ENCODE measurements at places on chromosomes 16 and 17.

DNA sequence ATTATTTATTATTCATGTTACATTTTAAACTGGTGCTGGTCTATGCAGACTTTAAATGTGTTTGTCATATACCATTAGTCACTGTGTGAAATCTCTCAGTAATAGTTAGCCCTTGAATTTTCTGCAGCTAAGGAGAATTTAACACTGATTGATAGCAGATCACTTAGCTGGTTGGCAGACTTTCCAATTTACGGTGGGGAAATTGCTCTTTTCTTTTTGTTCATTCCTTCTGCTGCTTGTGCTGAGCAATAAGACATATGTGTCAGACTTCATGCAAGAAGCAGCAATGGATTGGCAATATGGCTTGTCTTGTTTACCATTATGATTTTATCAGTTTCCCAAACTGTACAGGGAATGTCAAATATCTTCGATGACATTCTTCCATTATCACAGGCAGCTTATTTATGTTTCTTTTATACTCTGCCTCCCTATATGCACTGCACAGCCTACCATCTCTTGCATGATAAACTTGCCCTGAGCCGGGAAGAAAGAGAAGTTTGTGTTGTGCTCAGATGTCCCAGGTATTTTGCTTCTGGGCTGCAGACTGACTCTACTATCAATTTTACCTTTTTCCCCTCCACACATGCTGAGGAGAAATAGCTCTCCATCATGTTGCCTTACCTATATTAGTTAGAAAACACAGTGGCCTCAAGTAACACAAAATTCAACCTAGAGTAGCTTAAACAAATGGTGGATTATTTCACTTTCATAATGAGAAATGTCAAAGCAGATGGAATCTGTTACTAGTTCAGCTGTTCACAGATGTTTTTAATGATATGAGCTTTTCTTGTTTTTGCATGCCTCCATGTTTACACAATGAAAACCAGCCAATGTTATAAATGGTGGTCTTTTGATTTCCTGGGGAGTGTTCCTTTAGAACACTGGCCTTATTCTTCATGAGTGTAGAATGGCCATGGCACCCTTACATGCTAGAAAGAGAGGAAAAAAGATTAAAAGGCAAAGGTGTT, 968.1 kb upstream of the GOT2 start:
- H3K4me1 ChIP-seq, result no peaks in the 10 kb centered on the region
- H3K27ac ChIP-seq, result no peak overlapping the region
- H3K4me3 ChIP-seq, result no peak overlapping the region
- DNase-seq, result no peak
- no peaks in the 10 kb centered on the region for H3K27me3 ChIP-seq
- H3K36me3 ChIP-seq, result no peaks in the 10 kb centered on the region

DNA sequence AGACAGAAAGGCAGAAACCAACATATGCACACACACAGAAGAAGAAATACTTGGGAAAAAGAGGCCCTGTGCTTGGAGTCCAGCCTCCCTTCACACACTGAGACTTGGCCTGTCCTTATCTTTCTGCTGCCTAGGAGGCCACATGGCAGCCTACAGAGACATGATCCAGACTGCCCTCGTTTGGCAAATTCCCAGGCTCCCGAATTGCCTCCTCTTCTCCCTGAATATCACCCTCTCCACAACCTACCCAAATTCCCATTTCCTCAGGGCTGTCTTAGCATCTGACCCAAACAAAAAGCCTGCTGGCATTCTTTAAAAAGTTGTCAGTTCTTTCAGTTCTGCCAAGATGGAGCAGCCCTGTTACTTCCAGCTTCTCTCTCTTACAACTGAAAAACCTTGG, 59.8 kb downstream of the DNAH17 start:
- no peaks in the 10 kb centered on the region for H3K4me1 ChIP-seq
- H3K4me3 ChIP-seq, result no peak overlapping the region
- no peak for DNase-seq
- H3K36me3 ChIP-seq, result no peaks in the 10 kb centered on the region
- H3K27me3 ChIP-seq, result no peaks in the 10 kb centered on the region
- no peak overlapping the region for H3K27ac ChIP-seq

DNA sequence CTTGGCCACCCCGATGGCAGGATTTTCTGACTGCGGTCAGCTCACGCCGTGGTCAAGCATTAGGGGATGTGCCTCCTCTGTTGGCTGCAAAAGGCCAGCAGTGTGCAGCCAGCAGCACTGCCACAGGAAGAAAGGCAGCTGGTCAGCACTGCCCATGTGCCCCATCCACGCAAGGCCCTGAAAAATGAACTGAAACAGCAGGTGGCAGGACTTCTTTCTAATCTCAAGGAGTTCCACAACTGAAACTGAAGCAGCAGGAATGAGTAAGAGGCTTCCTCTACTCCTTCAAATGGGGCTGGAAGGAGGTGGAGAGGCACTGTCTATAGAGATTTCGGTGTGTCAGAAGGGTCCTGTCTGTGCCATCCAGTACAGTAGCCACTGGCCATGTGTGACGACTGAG, 3.2 kb downstream of the ZNF500 start:
- DNase-seq, result no peak
- no peak overlapping the region for H3K27ac ChIP-seq
- H3K4me1 ChIP-seq, result peaks cover 13% of the 10 kb centered on the region
- H3K36me3 ChIP-seq, result no peaks in the 10 kb centered on the region
- H3K27me3 ChIP-seq, result no peaks in the 10 kb centered on the region

- H3K36me3 ChIP-seq, result no peaks in the 10 kb centered on the region
- no peaks in the 10 kb centered on the region for H3K4me1 ChIP-seq
- no peak overlapping the region for H3K4me3 ChIP-seq
- no peak overlapping the region for H3K27ac ChIP-seq
Observed at GRCh38 chr16:35628976-35629375, 2169.6 kb downstream of the TP53TG3F start.

GRCh38 chr16:89422527-89422904, 67.8 kb downstream of the ANKRD11 start:
- no peak for DNase-seq
- H3K4me3 ChIP-seq, result no peak overlapping the region

DNA sequence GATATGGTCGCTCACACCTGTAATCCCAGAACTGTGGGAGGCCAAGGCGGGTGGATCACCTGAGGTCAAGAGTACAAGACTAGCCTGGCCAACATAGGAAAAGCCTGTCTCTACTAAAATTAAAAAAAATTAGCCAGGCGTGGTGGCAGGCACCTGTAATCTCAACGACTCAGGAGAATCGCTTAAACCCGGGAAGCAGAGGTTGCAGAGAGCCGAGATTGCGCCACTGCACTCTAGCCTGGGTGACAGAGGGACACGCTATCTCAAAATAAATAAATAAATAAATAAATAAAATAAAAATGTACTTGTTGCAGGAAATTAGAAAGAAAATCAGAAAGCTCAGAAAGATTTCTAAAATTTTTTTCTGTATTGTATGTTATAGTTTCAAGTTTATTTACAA, 113.9 kb downstream of the LITAF start:
- H3K36me3 ChIP-seq, result no peaks in the 10 kb centered on the region
- H3K27ac ChIP-seq, result no peak overlapping the region
- no peaks in the 10 kb centered on the region for H3K4me1 ChIP-seq
- no peak for DNase-seq

GRCh38 chr16:47888142-47888541, 267.7 kb downstream of the ABCC12 start:
- H3K36me3 ChIP-seq, result no peaks in the 10 kb centered on the region
- H3K4me3 ChIP-seq, result no peak overlapping the region
- no peak for DNase-seq
- no peak overlapping the region for H3K27ac ChIP-seq

DNA sequence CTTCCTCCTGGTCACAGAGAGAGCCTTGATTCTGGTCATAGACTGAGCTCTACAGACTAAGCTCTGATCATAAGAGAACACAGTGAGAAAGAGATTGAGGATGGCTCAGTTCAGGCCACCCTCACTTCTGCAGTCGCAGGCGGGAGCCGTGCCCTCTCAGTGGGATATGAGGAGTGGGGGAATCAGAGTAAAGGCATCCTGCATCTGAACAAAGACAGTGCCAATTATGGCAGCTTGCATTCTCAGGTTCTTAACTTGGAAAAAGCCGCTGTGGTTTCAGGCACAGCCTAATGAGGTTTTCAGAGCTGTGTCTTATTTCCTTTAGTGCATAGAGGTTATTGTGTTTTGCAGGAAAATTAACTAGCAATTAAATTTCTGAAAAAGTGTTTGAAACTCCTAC, 134.4 kb upstream of the NLRP1 start:
- H3K27me3 ChIP-seq, result peaks cover 49% of the 10 kb centered on the region
- no peaks in the 10 kb centered on the region for H3K4me1 ChIP-seq
- no peak overlapping the region for H3K27ac ChIP-seq
- DNase-seq, result no peak
- no peaks in the 10 kb centered on the region for H3K36me3 ChIP-seq

GRCh38 chr17:681316-681715, 33.3 kb downstream of the VPS53 start:
- no peak overlapping the region for H3K27ac ChIP-seq
- H3K36me3 ChIP-seq, result peaks cover 19% of the 10 kb centered on the region
- no peaks in the 10 kb centered on the region for H3K27me3 ChIP-seq
- H3K4me1 ChIP-seq, result peaks cover 9% of the 10 kb centered on the region

GRCh38 chr17:65219707-65220106, 82.5 kb downstream of the RGS9 start:
- H3K4me3 ChIP-seq, result no peak overlapping the region
- no peaks in the 10 kb centered on the region for H3K27me3 ChIP-seq
- H3K36me3 ChIP-seq, result no peaks in the 10 kb centered on the region

DNA sequence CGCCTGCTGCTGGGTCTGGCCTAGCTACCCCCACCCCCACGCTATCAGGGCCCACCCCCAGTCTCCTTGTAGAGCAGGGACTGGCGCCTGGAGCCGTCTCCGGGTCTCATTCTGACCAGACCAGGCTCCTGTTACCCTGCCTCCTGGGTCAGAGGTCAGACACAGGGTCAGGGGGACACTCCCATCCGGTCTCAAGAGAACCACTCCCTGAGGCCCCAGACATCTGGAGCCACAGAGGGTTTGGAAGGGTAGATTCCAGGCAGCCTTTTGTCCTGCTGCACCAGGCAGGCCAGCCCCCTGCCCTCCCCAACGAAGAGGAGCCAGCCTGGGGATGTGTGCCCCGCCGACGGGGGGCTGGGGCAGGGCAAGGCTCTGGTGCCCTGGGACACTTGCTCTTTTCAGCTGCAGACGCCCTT, 944 bp upstream of the WFIKKN1 start:
- peak overlapping the region; percentile 58 for H3K27ac ChIP-seq
- peaks cover 6% of the 10 kb centered on the region for H3K27me3 ChIP-seq
- DNase-seq, result no peak

- DNase-seq, result no peak
- no peak overlapping the region for H3K4me3 ChIP-seq
- peaks cover 70% of the 10 kb centered on the region for H3K4me1 ChIP-seq
Observed at GRCh38 chr17:43767053-43767712, 8.6 kb upstream of the SOST start.

DNA sequence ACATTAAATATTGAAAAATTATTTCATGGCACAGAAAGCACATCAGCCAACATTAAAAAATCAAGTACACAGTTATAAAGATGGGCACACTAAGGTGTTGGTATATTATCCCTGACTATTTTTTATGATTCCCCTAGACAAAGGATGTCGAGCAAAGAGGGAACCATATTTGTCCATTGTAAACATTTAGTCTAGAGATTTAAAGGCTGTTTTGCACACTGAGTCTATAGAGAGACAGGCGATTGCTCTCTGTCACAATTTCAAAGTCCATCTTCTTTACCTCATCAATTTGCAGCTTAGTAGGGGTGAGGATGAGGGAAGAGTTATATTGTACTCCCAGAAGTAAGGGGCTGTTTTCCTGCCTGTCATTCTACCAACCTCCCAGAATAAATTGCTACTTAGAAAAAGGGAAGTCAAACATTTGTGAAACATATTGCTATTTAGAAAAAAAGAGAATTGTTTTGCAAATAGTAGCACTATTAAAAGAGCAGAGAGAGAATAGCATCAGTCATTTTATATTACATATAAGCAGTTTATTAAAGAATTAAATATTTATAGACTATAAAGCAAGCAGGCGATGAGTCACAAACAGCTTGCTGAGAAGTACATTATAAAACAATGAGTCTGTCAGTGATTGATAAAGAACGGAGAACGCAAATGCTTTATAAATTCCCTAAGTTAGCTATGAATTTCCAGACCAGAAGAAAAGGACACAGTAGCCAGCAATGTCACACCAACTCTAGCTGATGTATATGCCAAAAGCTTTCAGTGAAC, 270.6 kb upstream of the PMFBP1 start:
- H3K27ac ChIP-seq, result no peak overlapping the region
- no peak for DNase-seq
- no peaks in the 10 kb centered on the region for H3K4me1 ChIP-seq

DNA sequence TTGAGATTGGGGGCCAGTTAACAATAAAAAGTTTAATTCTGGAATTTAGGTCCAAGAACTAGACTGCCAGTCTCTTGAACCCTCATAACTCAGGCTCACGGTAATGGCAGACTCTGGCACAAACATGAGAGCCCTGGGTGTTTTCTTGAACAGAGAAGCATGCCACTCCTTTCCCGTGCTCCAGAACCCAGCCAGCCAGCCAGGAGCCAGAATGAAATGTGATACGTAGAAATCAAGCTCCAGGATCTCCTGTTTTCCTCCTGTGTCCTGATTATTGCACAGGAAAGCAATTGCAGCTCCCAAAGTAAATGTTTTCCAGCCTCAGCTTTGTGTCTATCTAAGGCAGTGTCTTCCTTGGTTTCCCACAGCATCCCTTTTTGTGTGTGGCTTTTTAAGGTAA, 46.2 kb upstream of the NOL11 start:
- H3K27me3 ChIP-seq, result no peaks in the 10 kb centered on the region
- H3K4me1 ChIP-seq, result no peaks in the 10 kb centered on the region
- H3K4me3 ChIP-seq, result no peak overlapping the region
- no peak for DNase-seq

- H3K27me3 ChIP-seq, result no peaks in the 10 kb centered on the region
- H3K36me3 ChIP-seq, result no peaks in the 10 kb centered on the region
- H3K27ac ChIP-seq, result no peak overlapping the region
- no peaks in the 10 kb centered on the region for H3K4me1 ChIP-seq
- no peak overlapping the region for H3K4me3 ChIP-seq
Observed at GRCh38 chr17:63945784-63946439, 13.8 kb upstream of the CD79B start.

Measured in left lung (tissue), 14 donors.